ENCODE measurements at places on chromosomes 11 and 22. TPM values are rescaled to one million over a fixed set of nuclear protein-coding genes. Genes with fewer than 3 reads are reported as not detected.

- H3K36me3 ChIP-seq, result no peaks in the 10 kb centered on the region
- DNase-seq, result peak; percentile 99
- H3K27me3 ChIP-seq, result no peaks in the 10 kb centered on the region
- H3K4me3 ChIP-seq, result no peak overlapping the region
- H3K4me1 ChIP-seq, result peaks cover 69% of the 10 kb centered on the region
- peak overlapping the region; percentile 95 for H3K27ac ChIP-seq
Measured at GRCh38 chr22:46754110-46754799, 8.2 kb upstream of the TBC1D22A start.

DNA sequence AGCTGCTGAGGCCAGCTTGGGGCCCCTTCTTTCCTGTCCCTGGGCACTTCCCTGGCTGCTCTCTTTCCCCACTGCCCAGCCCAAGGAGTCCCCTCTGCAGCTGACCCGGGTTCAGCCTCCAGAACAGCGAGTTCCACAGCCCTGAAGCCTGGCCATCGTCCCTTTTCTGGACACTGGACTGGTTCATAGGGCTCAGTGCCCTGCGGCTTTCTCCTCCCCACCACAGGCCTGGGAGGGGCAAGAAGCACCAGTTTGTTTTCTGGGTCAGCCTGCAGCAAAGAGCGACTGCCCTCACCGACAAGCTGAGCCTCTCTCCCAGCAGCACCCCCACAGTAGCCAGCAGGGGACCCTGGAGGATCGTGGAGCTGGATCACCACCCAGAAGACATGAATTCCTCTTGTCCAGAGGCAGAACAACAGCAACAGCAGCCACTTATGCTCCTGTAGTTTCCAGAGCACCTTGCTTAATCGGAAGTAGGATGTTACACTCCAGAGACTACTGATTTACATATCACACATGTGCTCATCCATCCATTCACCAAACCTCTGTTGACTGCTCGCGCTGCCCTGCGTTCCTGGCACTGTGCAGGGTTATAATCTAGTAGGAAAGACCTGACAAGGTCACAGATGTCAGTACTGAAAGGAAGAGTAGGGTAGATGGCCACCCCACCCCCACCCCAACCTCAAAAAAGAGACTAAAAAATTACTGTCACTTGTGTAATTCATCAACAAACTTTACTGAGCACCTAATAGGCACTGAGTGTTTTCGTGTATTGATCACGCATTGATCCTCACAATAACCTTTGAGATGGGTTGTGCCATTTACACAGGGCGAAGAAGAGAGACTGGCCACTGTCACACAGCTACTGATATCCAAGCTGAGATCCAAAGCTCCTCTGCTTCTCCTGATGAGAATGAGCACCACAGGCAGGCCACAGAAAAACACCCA lies 13.0 kb upstream of the CXCR5 start:
- H3K36me3 ChIP-seq, result no peaks in the 10 kb centered on the region
- no peak for DNase-seq
- no peaks in the 10 kb centered on the region for H3K4me1 ChIP-seq
- H3K27me3 ChIP-seq, result no peaks in the 10 kb centered on the region
- peak overlapping the region; percentile 86 for H3K27ac ChIP-seq

Gene SPCS2
- total RNA-seq, result 26.6 TPM

GRCh38 chr11:60915248-60915914 lies 1.4 kb downstream of the TMEM109 start:
- no peaks in the 10 kb centered on the region for H3K27me3 ChIP-seq
- peak; percentile 88 for DNase-seq
- no peaks in the 10 kb centered on the region for H3K4me1 ChIP-seq
- H3K27ac ChIP-seq, result peak overlapping the region; percentile 95

DNA sequence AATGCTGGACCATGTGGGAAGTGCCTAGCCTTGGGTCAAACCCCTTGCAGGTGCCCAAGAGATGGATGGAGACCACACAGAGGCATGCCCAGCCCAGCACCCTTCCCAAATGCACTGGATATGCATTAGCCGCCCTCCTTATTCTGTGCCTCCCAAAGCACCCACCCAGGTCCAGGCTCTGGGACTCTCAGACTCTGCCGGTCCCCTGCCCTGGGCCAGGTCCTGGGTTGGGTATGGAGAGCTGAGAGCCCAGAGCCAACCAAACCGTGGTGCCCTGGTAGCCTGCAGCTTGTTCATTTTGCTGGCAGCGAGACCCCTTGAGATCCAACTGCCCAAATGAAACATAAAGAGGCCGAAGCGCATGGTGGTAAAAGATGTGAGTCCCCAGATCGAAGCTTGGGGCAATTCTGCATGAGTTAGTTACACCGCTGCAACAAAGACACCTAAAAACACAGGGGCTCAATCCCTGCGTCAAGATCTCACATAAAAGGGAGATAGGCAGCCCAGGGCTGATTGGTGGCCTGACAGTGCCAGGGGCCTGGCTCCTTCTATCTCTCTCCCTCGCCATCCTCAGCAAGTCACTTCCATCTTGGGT lies 61.5 kb downstream of the MYEOV start:
- peak; percentile 52 for DNase-seq
- H3K4me1 ChIP-seq, result no peaks in the 10 kb centered on the region
- H3K27ac ChIP-seq, result no peak overlapping the region
- no peak overlapping the region for H3K4me3 ChIP-seq
- H3K27me3 ChIP-seq, result no peaks in the 10 kb centered on the region
- H3K36me3 ChIP-seq, result no peaks in the 10 kb centered on the region

Gene TRPC6
- 0.93 TPM for total RNA-seq
